Karpas-422 (cell line): ENCODE measurements at places on chromosomes 1 and 21. TPM values are rescaled to one million over a fixed set of nuclear protein-coding genes. Genes with fewer than 3 reads are reported as not detected.

Gene PTPRC
- 367 and 812 TPM in 2 replicates for total RNA-seq

Gene ALDH4A1
- total RNA-seq = 0.58 TPM in 1 of 2 replicates, not detected in the other

Gene FAM163A
- not detected in 2 replicates for total RNA-seq

Gene A3GALT2
- total RNA-seq = 0.47 TPM in 1 of 2 replicates, not detected in the other

Gene ALX3
- total RNA-seq = not detected in 2 replicates

Gene LIPI
- not detected in 2 replicates for total RNA-seq

DNA sequence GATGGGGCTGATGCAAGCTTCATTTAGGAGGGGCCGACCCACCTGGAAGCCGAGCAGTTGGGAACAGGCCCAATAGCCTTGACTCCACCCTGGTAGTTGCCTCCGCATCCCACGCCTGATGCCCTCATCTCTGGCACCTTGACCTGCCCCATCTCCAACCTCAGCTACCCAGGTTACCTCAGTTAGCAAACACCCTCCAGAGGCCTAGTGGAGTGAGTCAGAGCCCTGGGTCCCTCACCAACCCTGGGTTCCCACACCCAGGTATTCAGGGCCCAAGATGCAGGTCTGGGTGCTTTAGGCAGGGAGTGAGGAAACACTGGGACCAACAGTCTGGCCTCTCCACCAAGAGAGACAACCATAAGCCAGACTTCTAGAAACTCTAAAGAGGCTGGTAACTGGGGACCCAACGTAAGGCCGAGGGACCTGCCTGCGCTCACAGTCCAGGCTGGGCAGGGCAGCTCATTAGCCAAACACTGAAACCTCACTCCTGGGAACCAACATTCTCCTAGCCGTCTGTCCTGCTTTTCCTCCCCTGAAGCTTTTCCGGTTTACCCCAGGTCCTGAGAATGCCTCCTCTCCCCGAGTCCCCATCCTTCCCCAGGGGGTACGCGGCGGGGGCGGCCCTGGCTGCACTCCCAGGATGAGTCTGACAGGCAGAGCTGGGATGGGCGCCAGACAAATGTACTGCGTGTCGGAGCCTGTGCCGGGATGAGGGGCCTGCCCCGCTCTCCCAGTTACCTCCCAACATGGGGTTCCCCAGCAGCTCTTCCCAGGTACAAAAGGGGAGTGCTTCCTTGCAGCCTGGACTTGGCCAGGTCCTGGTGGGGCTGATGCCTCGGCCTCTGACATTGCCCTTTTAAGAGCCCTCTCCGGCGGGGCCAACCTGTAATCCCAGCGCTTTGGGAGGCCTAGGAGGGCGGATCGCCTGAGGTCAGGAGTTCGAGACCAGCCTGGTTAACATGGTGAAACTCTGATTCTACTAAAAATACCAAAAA is 8.9 kb upstream of the CELSR2 start:
- DNase-seq = peak; percentile 65
- no peak overlapping the region for H3K27ac ChIP-seq
- H3K4me3 ChIP-seq = no peak overlapping the region

DNA sequence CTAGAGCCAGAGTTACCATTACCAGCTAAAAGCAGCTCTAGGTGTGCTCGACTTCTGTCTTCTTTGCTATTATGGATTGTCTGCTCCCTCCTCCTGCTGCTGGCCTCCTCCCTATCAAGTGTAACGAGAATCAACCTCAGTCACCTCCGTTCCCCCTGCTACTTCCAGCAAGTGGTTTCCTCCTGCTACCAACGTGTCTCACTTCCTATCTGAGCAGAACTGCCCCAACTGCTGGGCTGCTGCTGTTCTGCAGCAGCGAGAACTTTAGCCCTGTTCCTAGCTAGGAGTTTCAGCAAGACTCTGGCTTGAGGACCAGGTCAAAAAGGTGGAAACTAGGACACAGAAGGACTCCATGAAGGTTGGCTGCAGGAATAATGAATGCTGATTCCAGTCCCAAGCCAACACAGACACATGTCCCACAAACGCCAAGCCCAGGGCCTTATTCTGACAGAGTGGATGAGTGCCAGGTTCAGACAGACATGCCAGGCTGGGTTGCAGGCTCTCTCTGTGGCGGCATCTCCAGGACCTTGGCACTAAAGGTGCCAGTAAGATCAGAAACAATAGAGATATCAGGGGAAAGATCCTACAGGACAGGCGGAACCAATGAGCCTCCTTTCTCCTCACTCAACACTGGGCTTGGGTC is 46.9 kb downstream of the CD34 start:
- peak; percentile 49 for DNase-seq
- H3K27ac ChIP-seq = peak overlapping the region; percentile 9; the same call in 1 of the 2 replicates
- no peaks in the 10 kb centered on the region for H3K27me3 ChIP-seq

GRCh38 chr21:45055861-45056260 is 18.5 kb upstream of the ADARB1 start:
- peaks cover 9% of the 10 kb centered on the region for H3K4me1 ChIP-seq
- no peak overlapping the region for H3K27ac ChIP-seq

DNA sequence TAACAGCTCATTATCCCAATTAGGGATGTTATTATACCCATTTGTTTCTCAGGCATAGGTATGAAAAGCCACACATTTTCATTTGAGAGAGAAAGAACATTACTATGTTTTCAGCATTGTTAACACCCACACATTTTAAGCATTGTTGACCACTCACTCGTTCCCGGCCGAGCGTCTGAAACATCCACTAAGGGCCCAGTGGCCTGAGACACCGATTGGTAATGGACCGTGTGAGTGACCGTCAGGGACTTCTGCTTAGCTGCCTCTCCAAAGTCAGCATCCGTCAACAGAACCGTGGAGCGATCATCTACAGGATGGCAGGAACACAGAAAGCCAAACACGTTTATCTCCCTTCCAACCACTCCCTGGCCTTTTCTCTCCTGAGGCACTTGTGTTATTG is 184.6 kb downstream of the PCP4 start:
- no peak overlapping the region for H3K4me3 ChIP-seq
- H3K27me3 ChIP-seq = no peaks in the 10 kb centered on the region
- no peak overlapping the region for H3K27ac ChIP-seq
- no peaks in the 10 kb centered on the region for H3K4me1 ChIP-seq
- no peak for DNase-seq

GRCh38 chr1:62233926-62234450 is 39.3 kb downstream of the L1TD1 start:
- no peak for DNase-seq
- no peaks in the 10 kb centered on the region for H3K36me3 ChIP-seq
- no peak overlapping the region for H3K4me3 ChIP-seq
- no peak overlapping the region for H3K27ac ChIP-seq

DNA sequence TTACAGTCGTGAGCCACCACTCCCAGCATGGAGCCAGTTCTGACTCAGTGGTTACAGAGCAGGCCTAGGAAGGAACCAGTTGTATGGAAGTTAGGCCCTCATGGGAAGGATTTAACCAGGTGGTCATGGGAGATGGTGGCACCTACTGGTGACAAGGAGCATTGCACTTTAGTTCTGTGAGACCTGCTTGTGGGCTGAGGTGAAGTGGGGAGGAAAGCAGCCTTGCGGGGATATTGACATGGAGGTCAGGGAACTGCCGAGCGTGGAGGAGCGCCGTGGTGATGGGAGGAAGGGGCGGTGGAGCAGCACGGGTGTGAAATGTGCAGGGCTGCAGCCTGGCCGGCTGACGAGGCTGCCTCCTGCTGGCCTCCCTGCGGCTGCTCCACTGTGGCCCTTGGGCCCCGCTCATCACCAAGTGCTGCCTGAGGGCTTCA is 100.4 kb downstream of the GALNT2 start:
- no peaks in the 10 kb centered on the region for H3K27me3 ChIP-seq
- H3K4me1 ChIP-seq = no peaks in the 10 kb centered on the region

DNA sequence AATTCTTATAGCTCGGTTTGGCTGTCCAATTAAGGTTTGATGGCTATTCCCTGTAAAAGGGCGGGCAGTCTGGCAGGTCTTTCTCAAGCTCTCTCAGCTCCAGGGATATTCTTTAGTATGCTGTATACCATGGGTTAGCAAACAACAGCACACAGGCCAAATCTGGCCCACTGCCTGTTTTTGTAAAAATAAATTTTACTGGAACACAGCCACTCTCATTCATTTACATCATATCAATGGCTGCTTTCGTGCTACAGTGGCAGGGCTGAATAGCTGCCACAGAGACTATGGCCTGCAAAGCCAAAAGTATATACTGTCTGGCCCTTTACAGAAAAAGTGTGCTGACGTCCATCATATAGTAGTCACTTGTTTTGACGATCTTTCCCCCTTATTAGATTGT is 32.0 kb downstream of the MACO1 start:
- H3K27ac ChIP-seq = no peak overlapping the region
- H3K4me3 ChIP-seq = no peak overlapping the region
- H3K36me3 ChIP-seq = peaks cover 43% of the 10 kb centered on the region
- no peaks in the 10 kb centered on the region for H3K27me3 ChIP-seq
- H3K4me1 ChIP-seq = peaks cover 27% of the 10 kb centered on the region

DNA sequence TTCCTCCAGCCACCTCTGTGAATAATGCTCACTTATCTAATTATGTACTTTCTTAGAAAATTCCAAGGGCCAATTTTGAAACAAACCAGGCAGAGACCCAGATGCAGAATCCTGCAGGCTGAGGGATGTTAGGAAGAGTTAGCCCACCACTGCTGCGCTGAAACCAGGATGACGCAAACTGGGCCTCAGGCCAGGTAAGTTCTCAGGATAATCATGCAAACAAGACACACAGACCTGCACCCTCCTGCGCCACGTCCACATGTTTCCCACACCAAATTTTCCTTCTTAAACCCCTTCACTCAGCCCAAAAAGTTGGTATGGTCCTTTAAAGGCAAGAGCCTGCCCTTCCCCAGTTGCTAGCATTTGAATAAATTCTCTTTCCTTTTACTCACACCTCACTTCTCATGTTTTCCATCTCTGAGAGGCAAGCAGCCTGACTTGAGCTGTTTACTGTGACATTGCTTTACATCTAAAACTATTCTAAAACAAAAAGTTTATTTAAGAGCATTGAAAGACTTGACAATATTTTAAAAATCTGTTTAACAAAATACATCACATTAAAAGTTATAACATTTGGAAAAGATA is 887.1 kb downstream of the LRRIQ3 start:
- no peaks in the 10 kb centered on the region for H3K27me3 ChIP-seq
- H3K4me3 ChIP-seq = no peak overlapping the region
- H3K4me1 ChIP-seq = no peaks in the 10 kb centered on the region
- no peak for DNase-seq

DNA sequence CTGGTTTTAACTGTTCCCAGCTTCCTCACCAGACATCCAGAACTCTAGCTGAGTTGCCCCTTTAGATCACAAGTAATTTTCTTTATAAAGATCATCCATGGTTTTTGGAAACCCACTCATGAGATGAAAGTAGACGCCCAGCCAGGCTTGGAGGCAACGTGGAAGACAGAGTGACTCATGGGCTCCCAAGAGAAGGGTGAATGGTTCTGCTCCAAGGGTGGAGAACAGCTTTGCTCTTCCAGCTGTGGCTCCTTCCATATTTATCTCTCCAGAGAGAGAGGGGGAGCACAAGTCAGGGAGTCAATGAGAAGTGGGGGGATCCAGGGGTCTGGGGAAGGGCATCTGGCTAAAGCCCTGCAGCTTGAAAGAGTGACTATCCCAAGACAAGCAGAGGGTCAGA is 13.8 kb downstream of the FAM78B start:
- no peak for DNase-seq
- no peak overlapping the region for H3K4me3 ChIP-seq
- no peaks in the 10 kb centered on the region for H3K27me3 ChIP-seq
- no peaks in the 10 kb centered on the region for H3K36me3 ChIP-seq
- H3K27ac ChIP-seq = no peak overlapping the region
- no peaks in the 10 kb centered on the region for H3K4me1 ChIP-seq

DNA sequence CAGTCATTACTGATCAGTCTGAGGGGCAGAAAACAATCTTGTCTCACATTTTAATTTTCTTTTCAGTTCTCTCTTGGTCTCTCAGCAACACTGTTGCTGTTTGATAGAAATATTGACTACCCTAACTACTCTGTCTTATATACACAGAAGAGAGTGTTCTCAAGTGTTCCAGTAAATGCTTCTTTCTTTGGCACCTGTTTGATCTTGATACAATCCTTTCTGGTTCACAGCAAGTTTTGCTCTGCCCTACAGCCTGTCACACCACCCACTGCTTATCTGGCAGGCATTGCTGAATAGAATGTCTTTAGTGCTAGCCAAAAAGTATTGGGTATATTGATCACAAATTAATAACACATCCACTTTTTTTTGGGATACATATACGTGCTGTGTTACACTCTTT is 75.7 kb upstream of the WLS start:
- no peak overlapping the region for H3K27ac ChIP-seq
- no peaks in the 10 kb centered on the region for H3K36me3 ChIP-seq
- no peak for DNase-seq
- no peaks in the 10 kb centered on the region for H3K4me1 ChIP-seq
- no peaks in the 10 kb centered on the region for H3K27me3 ChIP-seq

DNA sequence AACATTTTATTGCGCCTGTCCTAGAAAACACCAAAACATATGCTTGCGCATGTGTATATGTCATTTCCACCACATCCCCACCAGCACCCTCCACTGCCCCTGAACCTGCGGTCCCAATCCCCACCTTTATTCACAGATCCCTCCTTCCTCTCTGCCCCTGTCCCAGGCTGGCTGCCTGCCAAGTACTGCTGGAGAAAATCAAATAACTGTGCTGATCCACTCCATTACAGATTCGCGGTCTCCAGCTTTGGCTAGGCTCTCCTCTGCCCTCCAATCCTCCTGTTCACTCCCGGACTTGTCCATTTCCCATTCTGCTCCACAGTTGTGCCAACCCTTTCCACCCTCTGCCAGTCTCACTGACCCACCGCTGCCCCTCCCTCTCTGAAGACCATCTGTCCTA is 59.3 kb upstream of the GJB5 start:
- H3K36me3 ChIP-seq = no peaks in the 10 kb centered on the region
- no peak overlapping the region for H3K27ac ChIP-seq
- H3K4me1 ChIP-seq = no peaks in the 10 kb centered on the region
- H3K27me3 ChIP-seq = no peaks in the 10 kb centered on the region
- no peak for DNase-seq

DNA sequence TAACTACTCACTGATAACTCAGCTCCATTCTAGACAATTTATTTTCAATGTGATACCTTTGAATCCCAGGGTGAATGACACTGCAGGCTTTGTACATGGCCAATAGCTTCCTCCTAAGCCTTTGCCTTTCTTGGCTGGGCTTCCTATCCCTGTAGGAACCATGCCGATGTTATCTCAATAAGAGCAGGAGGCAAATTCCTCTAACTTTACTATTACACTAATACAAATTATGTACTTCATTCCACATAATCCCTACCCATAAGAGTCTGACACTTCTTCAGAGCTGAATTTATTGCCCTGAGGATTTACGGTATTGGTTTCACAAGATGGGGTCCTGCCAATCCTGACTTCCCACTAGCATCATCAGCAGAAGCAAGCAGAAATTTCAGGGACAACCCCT is 14.0 kb downstream of the TGFBR3 start:
- H3K27ac ChIP-seq = no peak overlapping the region
- H3K36me3 ChIP-seq = no peaks in the 10 kb centered on the region
- DNase-seq = no peak
- H3K4me1 ChIP-seq = no peaks in the 10 kb centered on the region
- no peak overlapping the region for H3K4me3 ChIP-seq
